ENCODE measurements at places on chromosomes 5 and 9. TPM values are rescaled to one million over a fixed set of nuclear protein-coding genes. Genes with fewer than 3 reads are reported as not detected.

TMEM215 gene
- total RNA-seq = not detected

FGF10 gene
- total RNA-seq = not detected

FSTL4 gene
- not detected for total RNA-seq

OTULINL gene
- total RNA-seq = 55.6 TPM

OR1N2 gene
- not detected for total RNA-seq

OR1Q1 gene
- not detected for total RNA-seq

AK8 gene
- not detected for total RNA-seq

OSMR gene
- not detected for total RNA-seq

NEURL1B gene
- total RNA-seq = 0.08 TPM

WDR5 gene
- total RNA-seq = 14.9 TPM

LCN15 gene
- total RNA-seq = not detected

DNA sequence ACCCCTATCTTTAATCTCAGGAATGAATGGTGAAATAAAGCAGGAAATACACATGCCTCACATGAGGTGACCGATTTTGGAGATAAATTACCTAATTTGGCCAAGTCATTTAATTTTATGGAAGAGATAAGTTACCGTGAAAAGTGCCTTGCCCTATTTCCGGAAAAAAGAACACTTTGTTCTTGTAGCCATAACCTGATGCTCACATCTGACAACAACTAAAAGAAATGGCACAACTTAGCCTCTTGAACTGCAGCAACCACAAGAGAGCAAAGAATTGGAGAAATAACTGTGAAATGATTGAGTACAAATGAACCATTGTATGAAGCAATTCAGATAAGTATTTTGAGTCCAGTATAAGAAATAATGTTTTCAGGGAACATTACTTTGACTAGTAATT is 628.1 kb upstream of the TYRP1 start:
- H3K4me3 ChIP-seq = no peak overlapping the region
- no peak overlapping the region for H3K27ac ChIP-seq
- no peaks in the 10 kb centered on the region for H3K36me3 ChIP-seq
- H3K27me3 ChIP-seq = no peaks in the 10 kb centered on the region
- no peak for DNase-seq
- H3K4me1 ChIP-seq = no peaks in the 10 kb centered on the region

GRCh38 chr5:58201922-58202648 is 257.8 kb downstream of the PLK2 start:
- no peaks in the 10 kb centered on the region for H3K4me1 ChIP-seq
- DNase-seq = no peak
- no peaks in the 10 kb centered on the region for H3K36me3 ChIP-seq
- no peaks in the 10 kb centered on the region for H3K27me3 ChIP-seq
- H3K4me3 ChIP-seq = no peak overlapping the region
- no peak overlapping the region for H3K27ac ChIP-seq

DNA sequence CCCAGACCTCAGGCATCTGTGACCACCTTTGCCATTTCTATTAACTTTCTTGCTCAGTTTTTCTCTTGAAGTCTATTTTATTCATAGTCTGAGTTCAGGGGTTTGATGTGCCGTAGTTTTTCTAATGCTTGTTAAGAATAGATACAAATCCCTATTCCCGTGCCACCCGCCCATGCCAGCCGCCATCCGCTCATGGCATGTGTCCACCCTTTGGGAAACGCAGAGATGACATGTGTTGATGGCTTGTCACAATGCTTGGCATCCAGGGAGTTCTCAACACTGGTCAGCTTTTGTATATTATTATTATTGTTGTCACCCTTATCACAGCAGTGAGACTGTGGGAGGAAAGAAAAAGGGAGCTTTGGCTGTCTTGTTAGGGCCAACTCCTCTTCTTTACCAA is 17.3 kb upstream of the ANGPTL2 start:
- H3K36me3 ChIP-seq = no peaks in the 10 kb centered on the region
- DNase-seq = no peak
- no peaks in the 10 kb centered on the region for H3K4me1 ChIP-seq
- H3K27me3 ChIP-seq = no peaks in the 10 kb centered on the region

DNA sequence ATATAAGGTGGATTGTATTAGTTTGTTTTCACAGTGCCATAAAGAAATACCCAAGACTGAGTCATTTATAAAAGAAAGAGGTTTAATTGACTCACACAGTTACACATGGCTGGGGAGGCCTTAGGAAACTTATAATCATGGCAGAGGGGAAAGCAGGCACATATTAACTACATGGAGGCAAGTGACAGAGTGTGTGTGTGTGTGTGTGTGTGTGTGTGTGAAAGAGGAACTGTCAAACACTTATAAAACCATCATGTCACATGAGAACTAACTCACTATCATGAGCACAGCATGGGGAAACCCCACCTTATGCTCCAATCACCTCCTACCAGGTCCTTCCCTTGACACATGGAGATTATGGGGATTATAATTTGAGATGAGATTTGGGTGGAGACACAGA is 118.6 kb downstream of the SPEF2 start:
- no peaks in the 10 kb centered on the region for H3K36me3 ChIP-seq
- no peak overlapping the region for H3K27ac ChIP-seq
- no peaks in the 10 kb centered on the region for H3K27me3 ChIP-seq
- no peak overlapping the region for H3K4me3 ChIP-seq
- DNase-seq = no peak
- H3K4me1 ChIP-seq = no peaks in the 10 kb centered on the region

- H3K4me3 ChIP-seq = no peak overlapping the region
- DNase-seq = peak; percentile 26
- no peak overlapping the region for H3K27ac ChIP-seq
- no peaks in the 10 kb centered on the region for H3K4me1 ChIP-seq
- H3K27me3 ChIP-seq = no peaks in the 10 kb centered on the region
Observed at GRCh38 chr9:32906213-32906612, 95.2 kb downstream of the APTX start.

GRCh38 chr5:6875376-6875775 is 162.1 kb downstream of the TENT4A start:
- H3K4me3 ChIP-seq = no peak overlapping the region
- no peak overlapping the region for H3K27ac ChIP-seq
- no peaks in the 10 kb centered on the region for H3K27me3 ChIP-seq
- H3K36me3 ChIP-seq = no peaks in the 10 kb centered on the region
- DNase-seq = no peak
- H3K4me1 ChIP-seq = no peaks in the 10 kb centered on the region

DNA sequence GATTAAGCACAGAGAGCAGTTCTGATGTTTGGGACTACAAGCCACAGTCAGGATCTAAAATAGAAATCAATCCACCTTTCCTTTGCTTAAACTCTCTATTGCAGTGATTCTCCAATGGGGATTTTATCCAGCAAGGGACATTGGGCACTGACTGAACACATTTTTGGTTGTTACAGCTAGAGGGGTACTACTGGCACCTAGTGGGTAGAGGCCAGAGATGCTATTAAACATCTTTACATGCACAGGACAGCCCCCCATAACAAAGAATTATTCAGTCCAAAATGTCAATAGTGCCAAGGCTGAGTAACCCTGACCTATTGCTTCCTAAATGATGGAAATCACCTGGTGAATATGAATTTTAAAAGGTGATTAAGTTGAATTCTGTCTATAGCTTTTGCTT is 12.0 kb downstream of the ZNF622 start:
- H3K36me3 ChIP-seq = peaks cover 89% of the 10 kb centered on the region
- no peaks in the 10 kb centered on the region for H3K27me3 ChIP-seq
- no peak overlapping the region for H3K4me3 ChIP-seq
- DNase-seq = no peak

GRCh38 chr5:13998254-13998653 is 53.8 kb upstream of the DNAH5 start:
- H3K27me3 ChIP-seq = no peaks in the 10 kb centered on the region
- no peak for DNase-seq
- no peak overlapping the region for H3K27ac ChIP-seq
- no peaks in the 10 kb centered on the region for H3K36me3 ChIP-seq

DNA sequence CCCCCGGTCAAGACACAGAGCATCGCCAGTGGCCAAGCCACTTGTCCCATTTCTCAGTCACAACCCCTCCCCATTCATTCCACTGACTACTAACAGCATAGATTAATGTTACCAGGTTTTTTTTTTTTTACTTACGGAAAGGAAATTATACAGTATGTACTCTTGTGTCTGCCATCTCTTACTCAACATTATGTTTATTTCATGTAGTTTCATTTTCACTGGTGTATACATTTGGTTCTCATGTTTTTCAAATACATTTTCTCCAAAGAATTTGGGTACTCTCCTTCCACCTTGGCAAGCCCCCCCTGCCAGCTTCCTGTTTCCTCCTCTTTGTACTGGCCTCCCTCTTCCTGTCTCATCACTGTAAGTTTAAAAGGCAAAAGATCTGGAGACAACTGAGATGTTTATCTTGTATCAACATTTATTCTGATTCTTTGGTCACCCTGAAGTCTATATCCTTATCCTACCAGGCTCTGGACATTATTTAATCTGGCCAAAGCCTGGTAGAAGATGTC is 207.3 kb downstream of the SAXO1 start:
- H3K4me1 ChIP-seq = peaks cover 5% of the 10 kb centered on the region
- no peaks in the 10 kb centered on the region for H3K36me3 ChIP-seq
- no peak for DNase-seq
- no peaks in the 10 kb centered on the region for H3K27me3 ChIP-seq

- no peak overlapping the region for H3K27ac ChIP-seq
- H3K27me3 ChIP-seq = no peaks in the 10 kb centered on the region
- H3K36me3 ChIP-seq = no peaks in the 10 kb centered on the region
Observed at GRCh38 chr5:149636861-149637246, 55.6 kb downstream of the ARHGEF37 start.

- H3K27me3 ChIP-seq = no peaks in the 10 kb centered on the region
- H3K36me3 ChIP-seq = no peaks in the 10 kb centered on the region
- no peak overlapping the region for H3K4me3 ChIP-seq
- no peak overlapping the region for H3K27ac ChIP-seq
- DNase-seq = no peak
Observed at GRCh38 chr5:91142386-91142785, 240.7 kb downstream of the ARRDC3 start.

GRCh38 chr9:124834591-124834990 is 18.7 kb upstream of the WDR38 start:
- H3K27me3 ChIP-seq = peaks cover 12% of the 10 kb centered on the region
- H3K4me3 ChIP-seq = no peak overlapping the region
- H3K36me3 ChIP-seq = no peaks in the 10 kb centered on the region

DNA sequence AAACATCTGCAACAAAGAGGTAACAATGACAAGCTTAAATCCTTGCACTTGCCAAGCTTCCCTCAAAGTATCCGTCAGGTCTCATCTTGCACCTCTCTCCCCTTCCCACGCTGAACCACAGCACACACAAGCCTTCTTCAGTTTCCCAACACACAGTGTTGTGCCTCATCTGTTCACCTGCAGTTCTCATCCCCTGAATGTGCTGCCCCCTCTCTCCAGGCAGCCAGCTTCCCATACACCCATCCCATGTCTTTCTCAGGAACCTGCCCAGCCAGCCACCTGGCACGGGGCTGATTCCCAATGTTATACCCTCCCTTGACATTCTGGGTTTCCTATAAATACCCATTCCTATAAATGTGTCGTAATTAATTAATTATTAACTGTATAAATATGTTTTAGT is 314.8 kb downstream of the PRELID2 start:
- H3K27me3 ChIP-seq = no peaks in the 10 kb centered on the region
- DNase-seq = no peak
- no peak overlapping the region for H3K4me3 ChIP-seq

DNA sequence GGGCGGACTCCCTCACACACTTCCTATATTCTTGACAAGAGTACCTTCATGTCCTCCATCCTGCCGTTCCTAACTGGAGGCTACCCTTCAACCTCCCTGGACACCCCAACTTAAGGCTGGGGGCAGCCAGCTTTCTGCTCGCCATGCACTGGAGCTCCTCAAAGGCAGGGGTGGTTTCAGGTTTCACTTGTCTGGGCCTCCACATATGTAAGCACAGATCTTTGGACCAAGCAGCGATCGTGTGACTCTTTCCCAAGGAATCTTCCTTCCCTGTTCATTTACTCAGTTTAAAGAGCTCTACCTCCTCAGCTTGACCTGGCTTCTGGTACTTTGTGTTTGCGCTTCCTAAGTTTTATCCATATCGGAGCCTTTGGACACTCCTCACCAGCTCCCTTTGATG is 34.2 kb upstream of the TRPC7 start:
- H3K4me3 ChIP-seq = no peak overlapping the region
- H3K36me3 ChIP-seq = no peaks in the 10 kb centered on the region
- no peaks in the 10 kb centered on the region for H3K4me1 ChIP-seq
- no peak for DNase-seq
- no peak overlapping the region for H3K27ac ChIP-seq

DNA sequence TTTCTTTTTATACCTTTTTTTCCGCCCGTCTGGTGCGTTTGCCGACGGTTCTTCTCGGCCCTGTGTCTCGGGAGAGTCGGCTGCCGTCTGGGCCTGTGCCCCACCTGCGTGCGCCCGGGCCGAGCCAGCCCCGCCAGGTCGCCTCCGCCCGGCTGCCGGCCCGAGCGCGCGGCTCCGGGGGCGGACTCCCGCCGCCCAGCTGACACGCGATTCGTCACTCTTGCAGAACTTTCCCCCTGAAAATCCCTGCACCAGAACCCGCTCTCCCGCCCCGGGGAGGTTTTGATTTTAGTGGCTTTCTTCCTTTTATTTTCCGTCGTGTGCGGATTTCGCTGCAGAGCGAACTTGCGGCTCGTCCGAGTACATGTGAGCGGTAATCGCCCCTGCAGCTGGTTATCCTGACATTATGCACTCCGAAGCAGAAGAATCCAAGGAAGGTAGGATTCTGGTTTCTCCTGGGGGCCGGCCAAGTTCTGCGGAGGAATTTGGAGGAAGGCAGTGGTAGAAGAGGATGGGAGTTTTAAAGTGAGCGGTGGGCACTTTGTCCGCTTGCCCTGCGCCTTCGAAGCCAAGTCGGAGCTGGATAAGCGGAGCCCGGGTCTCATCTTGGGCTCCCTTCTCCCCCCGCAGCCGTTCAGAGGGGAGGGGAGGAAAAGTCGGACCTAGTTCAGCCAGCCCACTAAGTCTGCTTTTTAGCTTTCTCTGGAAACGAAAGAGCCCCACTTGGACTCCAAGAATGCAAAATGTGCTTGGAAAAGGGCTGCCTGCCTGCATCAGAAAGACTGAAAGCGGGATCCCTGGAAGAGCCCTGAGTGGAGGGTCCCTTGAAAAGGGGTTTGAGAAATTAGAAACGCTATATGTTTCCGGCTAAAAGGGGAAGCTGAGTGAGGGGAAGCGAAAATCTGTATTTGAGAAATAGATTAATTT is at the start of gene TNFAIP8:
TSS of gene TNFAIP8 (plus strand) at position 335 of the 927 bp plus-strand sequence. CDS start at position 407, 72 bp downstream.
- no peak for DNase-seq
- peaks cover 20% of the 10 kb centered on the region for H3K36me3 ChIP-seq
- peaks cover 89% of the 10 kb centered on the region for H3K4me1 ChIP-seq
- H3K4me3 ChIP-seq = peak within 1 kb of the TSS; percentile 61
- peak within 1 kb of the TSS; percentile 76 for H3K27ac ChIP-seq
- H3K27me3 ChIP-seq = no peaks in the 10 kb centered on the region

DNA sequence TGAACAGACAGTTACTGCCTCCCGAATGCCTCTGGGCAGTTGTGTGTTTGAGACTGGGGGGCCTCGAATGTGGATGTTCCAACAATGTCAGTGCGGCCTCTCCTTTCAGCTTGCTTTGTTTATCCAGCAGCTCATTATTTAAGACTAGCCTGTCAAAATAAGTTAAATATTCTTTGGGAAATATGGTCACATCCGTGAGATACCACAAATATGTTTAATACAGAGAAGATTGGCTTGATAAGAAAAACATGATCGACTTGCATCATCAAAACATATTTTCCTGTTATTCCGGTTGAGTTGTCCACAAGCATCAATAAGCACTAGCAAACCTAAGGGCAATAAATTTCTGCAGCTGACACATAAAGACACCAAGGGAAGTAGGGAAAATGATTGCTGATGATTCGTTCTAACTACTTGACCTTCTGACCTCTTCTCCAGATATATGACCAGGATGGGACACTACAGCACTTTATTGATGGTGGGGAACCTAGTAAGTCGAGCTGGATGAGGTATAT is 66.5 kb downstream of the PRDM6 start:
- no peaks in the 10 kb centered on the region for H3K27me3 ChIP-seq
- H3K36me3 ChIP-seq = no peaks in the 10 kb centered on the region
- no peak for DNase-seq
